ENCODE measurements at places on chromosomes 6 and 20. TPM values are rescaled to one million over a fixed set of nuclear protein-coding genes. Genes with fewer than 3 reads are reported as not detected.

- DNase-seq = no peak
Measured at GRCh38 chr6:2641044-2641725, 109.5 kb downstream of the MYLK4 start.

DNA sequence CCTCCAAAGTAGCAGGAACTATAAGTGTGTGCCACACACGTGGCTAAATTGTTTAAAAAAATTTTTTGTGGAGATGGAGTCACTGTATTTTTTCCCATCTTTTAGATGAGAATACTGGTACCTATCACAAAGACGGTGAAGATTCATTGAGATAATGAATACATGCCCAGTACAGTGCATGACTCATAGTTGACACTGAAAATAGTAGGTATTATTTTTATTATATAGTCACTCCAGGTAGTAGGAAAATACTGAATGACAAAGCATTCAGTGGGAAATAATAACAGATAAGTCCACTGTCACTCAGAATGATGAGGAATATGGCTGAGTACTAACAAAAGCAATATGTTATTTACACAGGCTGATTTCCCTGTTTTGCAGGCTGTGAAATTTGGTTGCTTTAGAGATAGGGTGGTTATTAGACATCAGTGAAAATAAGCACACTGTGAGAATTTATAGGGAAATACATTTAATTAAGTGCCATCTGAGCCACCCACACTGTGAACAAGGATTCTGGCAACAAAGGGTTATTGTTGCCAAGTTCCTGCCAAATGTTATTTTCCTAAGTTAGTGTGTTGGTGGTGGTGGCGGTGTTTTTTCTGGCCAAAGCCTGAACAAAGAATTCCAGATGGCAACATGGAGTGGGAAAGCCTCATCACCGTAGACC lies 129.8 kb upstream of the FOXQ1 start:
- DNase-seq = no peak

Gene HSPA1B
- total RNA-seq = 97.4 TPM

Gene CST4
- not detected for total RNA-seq

Gene TOP1
- 19.4 TPM for total RNA-seq

Gene OGFRL1
- total RNA-seq = 37.6 TPM
